Vein endothelial cell (primary cell): ENCODE measurements at places on chromosomes 13 and 19. TPM values are rescaled to one million over a fixed set of nuclear protein-coding genes. Genes with fewer than 3 reads are reported as not detected.

The WDR87 gene
- total RNA-seq = not detected in 2 replicates

The ZNF177 gene
- 0.98 and 1.3 TPM in 2 replicates for total RNA-seq

The NLRP7 gene
- not detected in 2 replicates for total RNA-seq

The ZNF302 gene
- total RNA-seq = 13.1 and 16.4 TPM in 2 replicates

The CEACAM8 gene
- not detected in 2 replicates for total RNA-seq
